ENCODE measurements at places on chromosomes 12 and 14. TPM values are rescaled to one million over a fixed set of nuclear protein-coding genes. Genes with fewer than 3 reads are reported as not detected.

The ACYP1 gene
- total RNA-seq: 7.4 TPM

The KRT77 gene
- total RNA-seq: not detected

The IL31 gene
- total RNA-seq: not detected

The SPX gene
- total RNA-seq: 1.3 TPM

The RTL1 gene
- not detected for total RNA-seq

All from fibroblast of lung (primary cell).